Myometrial cell (primary cell): ENCODE measurements at places on chromosomes 5 and 9. TPM values are rescaled to one million over a fixed set of nuclear protein-coding genes. Genes with fewer than 3 reads are reported as not detected.

MYORG gene
- 2.6 and 2.7 TPM in 2 replicates for total RNA-seq

LCN9 gene
- not detected in 2 replicates for total RNA-seq

PALM2AKAP2 gene
- total RNA-seq, result under 0.01 and 0.53 TPM in 2 replicates

DRD1 gene
- not detected in 2 replicates for total RNA-seq

C5orf34 gene
- total RNA-seq, result 3.7 and 8.5 TPM in 2 replicates

HAVCR2 gene
- total RNA-seq, result not detected in 2 replicates

PCSK1 gene
- under 0.01 and 0.58 TPM in 2 replicates for total RNA-seq

TXNDC8 gene
- not detected in 2 replicates for total RNA-seq

CACNA1B gene
- total RNA-seq, result under 0.01 TPM in 2 replicates

RIGI gene
- 6.3 and 8.2 TPM in 2 replicates for total RNA-seq

CDC20B gene
- total RNA-seq, result not detected in 2 replicates

MLANA gene
- total RNA-seq, result not detected in 2 replicates

SGCD gene
- total RNA-seq, result 0.18 and 0.29 TPM in 2 replicates

FGF10 gene
- total RNA-seq, result not detected in 2 replicates

FAM81B gene
- not detected in 2 replicates for total RNA-seq

LCN12 gene
- total RNA-seq, result not detected in 2 replicates

IFNA13 gene
- not detected in 2 replicates for total RNA-seq

SPATA31D4 gene
- not detected in 2 replicates for total RNA-seq

IRF1 gene
- 28.8 and 40.8 TPM in 2 replicates for total RNA-seq

ERCC6L2 gene
- 45.5 and 45.6 TPM in 2 replicates for total RNA-seq

CACFD1 gene
- 4.1 and 6.9 TPM in 2 replicates for total RNA-seq

CXCL14 gene
- total RNA-seq, result 0.29 TPM in 1 of 2 replicates, not detected in the other

SH3TC2 gene
- total RNA-seq, result 1.2 and 1.4 TPM in 2 replicates

PCDHA3 gene
- 0.18 and 0.58 TPM in 2 replicates for total RNA-seq

PCDHA1 gene
- total RNA-seq, result not detected in 2 replicates

FOXD4L4 gene
- not detected in 2 replicates for total RNA-seq

SHISAL2B gene
- not detected in 2 replicates for total RNA-seq

SLC6A3 gene
- total RNA-seq, result not detected in 2 replicates

UNC13B gene
- total RNA-seq, result 12.7 and 15.8 TPM in 2 replicates

GABRA1 gene
- not detected in 2 replicates for total RNA-seq

SKIC3 gene
- 72.4 and 87.9 TPM in 2 replicates for total RNA-seq

EQTN gene
- not detected in 2 replicates for total RNA-seq

C9orf40 gene
- 6.9 and 10.6 TPM in 2 replicates for total RNA-seq

SIT1 gene
- total RNA-seq, result not detected in 2 replicates

SLC46A2 gene
- total RNA-seq, result not detected in 2 replicates

LCP2 gene
- total RNA-seq, result not detected in 2 replicates

OBP2A gene
- total RNA-seq, result not detected in 2 replicates

GAS1 gene
- total RNA-seq, result 49.9 and 54.6 TPM in 2 replicates

FAM114A2 gene
- 19.3 and 30.3 TPM in 2 replicates for total RNA-seq

NMUR2 gene
- not detected in 2 replicates for total RNA-seq

BHMT gene
- total RNA-seq, result not detected in 2 replicates

PPP3R2 gene
- total RNA-seq, result not detected in 2 replicates

ARSI gene
- total RNA-seq, result 1.2 and 1.8 TPM in 2 replicates

NUDT2 gene
- total RNA-seq, result 53.2 and 67.5 TPM in 2 replicates

HNRNPA0 gene
- 5.8 and 7.5 TPM in 2 replicates for total RNA-seq

LRRTM2 gene
- not detected in 2 replicates for total RNA-seq

GPRIN1 gene
- total RNA-seq, result 4.3 and 5.3 TPM in 2 replicates

IL13 gene
- not detected in 2 replicates for total RNA-seq

SLC36A2 gene
- total RNA-seq, result not detected in 2 replicates

LAMC3 gene
- total RNA-seq, result 0.35 TPM in 1 of 2 replicates, not detected in the other

CBY3 gene
- not detected in 2 replicates for total RNA-seq

KCNIP1 gene
- total RNA-seq, result not detected in 2 replicates

SLC22A4 gene
- total RNA-seq, result 3.5 and 4.9 TPM in 2 replicates

HRH2 gene
- not detected in 2 replicates for total RNA-seq

ZNF367 gene
- 1.2 and 2.3 TPM in 2 replicates for total RNA-seq

C1QTNF3 gene
- 0.18 and 2.0 TPM in 2 replicates for total RNA-seq

PCDHB15 gene
- 0.35 TPM in 1 of 2 replicates, not detected in the other for total RNA-seq

DOK3 gene
- 1.2 TPM in 1 of 2 replicates, not detected in the other for total RNA-seq
